ENCODE measurements at places on chromosomes 4 and X. TPM values are rescaled to one million over a fixed set of nuclear protein-coding genes. Genes with fewer than 3 reads are reported as not detected.

GRCh38 chr4:139655116-139655515 lies 10.5 kb upstream of the MGST2 start:
- no peaks in the 10 kb centered on the region for H3K27me3 ChIP-seq
- no peaks in the 10 kb centered on the region for H3K36me3 ChIP-seq
- no peak for DNase-seq
- no peak overlapping the region for H3K4me3 ChIP-seq

Gene TDO2
- not detected for total RNA-seq

Gene TMEM150C
- 0.92 TPM for total RNA-seq

GRCh38 chr4:173168396-173169177 lies at the start of gene GALNT7:
Gene GALNT7, plus strand, starts transcription at chr4:173168811. Its CDS starts 25 bp downstream, at chr4:173168836.
- DNase-seq: no peak
- peaks cover 4% of the 10 kb centered on the region for H3K4me1 ChIP-seq
- peak within 1 kb of the TSS; percentile 89 for H3K27ac ChIP-seq
- peak within 1 kb of the TSS; percentile 82 for H3K4me3 ChIP-seq

Gene ZFP92
- 1.2 TPM for total RNA-seq

- peak overlapping the region; percentile 9 for H3K4me3 ChIP-seq
- H3K36me3 ChIP-seq: no peaks in the 10 kb centered on the region
- H3K27ac ChIP-seq: no peak overlapping the region
- DNase-seq: no peak
Measured at GRCh38 chr4:22634541-22635181, 58.1 kb upstream of the GBA3 start.

- DNase-seq: no peak
- H3K36me3 ChIP-seq: no peaks in the 10 kb centered on the region
- H3K27me3 ChIP-seq: no peaks in the 10 kb centered on the region
- no peak overlapping the region for H3K27ac ChIP-seq
Measured at GRCh38 chrX:56726605-56727004, 2.4 kb upstream of the NBDY start.

Gene ITGB1BP2
- 18.5 TPM for total RNA-seq

DNA sequence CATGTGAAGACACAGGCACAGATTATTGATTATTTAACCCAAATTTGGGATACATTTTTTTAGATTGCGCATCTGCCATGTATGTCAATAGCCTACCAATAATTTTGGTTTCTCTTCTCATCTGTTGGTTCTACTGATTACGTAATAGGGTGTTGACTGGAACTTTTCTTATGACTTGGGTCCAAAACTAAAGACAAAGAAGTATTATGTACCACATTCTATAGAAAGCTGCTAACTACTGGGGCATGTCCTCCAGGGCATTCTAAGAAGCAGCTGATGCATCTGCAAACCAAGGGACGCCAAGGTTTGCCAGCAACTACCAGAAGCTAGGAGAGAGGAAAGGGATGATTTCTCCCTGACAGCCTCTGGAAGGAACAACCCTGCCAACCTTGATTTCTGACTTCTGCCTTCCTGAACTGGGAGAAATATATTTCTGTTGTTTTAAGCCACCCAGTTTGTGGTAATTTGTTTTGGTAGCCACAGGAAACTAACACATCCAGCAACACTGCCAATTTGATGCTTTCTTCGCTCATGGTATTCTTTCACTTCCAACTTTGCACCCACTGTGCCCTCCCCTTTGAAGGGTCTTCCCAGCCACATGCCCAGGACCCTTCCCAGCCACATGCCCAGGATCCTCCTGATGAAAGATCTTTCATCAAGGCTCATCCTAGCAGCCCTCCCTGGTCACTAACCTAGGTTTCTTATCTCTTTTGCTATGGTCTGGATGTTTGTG lies 15.9 kb upstream of the TLR1 start:
- no peaks in the 10 kb centered on the region for H3K4me1 ChIP-seq
- no peak for DNase-seq
- no peak overlapping the region for H3K4me3 ChIP-seq

- DNase-seq: no peak
- H3K36me3 ChIP-seq: peaks cover 10% of the 10 kb centered on the region
- no peaks in the 10 kb centered on the region for H3K27me3 ChIP-seq
- H3K4me1 ChIP-seq: no peaks in the 10 kb centered on the region
- no peak overlapping the region for H3K4me3 ChIP-seq
- H3K27ac ChIP-seq: no peak overlapping the region
Measured at GRCh38 chr4:8010618-8011017, 71.0 kb upstream of the AFAP1 start.

Measured in thoracic aorta (tissue), 2 donors.